Inflammatory macrophage (primary cell): ENCODE measurements at places on chromosomes 5 and 9.

DNA sequence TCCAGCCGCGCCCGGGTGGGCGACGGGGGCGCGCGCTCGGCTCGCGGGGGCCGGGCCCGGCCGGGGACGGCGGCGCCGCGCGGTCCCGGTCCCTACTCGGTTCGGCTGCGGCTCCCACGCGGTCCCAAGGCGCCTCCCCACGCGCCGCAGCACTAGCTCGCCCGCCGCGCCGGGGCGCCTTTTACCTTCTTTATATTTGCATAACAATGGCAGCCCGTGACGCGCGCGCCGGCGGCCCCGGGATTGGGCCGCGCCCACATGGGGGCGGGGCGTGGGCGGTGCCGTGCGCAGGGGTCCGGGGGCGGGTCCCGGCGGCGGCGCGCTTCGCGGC, at the start of gene NRARP:
Gene NRARP (minus strand): TSS at position 154 of the 331 bp plus-strand sequence. CDS start 343 bp downstream, outside the sequence.
- peak; percentile 70 for DNase-seq

DNA sequence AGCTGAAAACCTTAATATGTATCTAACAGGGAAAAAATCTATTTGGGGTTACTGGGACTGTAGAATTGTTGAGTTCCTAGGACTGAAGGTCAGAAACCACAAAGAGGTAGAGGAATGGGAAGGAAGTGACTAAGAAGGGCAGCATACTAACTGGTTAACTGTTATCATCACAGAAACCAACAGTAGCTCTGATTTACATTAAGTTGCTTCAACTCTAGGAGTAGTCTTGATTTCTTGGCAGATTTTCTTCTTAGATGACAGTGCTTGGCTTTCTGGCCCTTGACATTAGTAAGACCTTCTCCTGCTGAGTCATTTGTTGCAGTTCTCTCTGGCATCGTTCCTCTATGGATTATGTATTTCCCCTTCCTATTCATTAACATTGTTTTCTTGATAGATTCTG, 116.1 kb upstream of the RASA1 start:
- DNase-seq, result peak; percentile 78

DNA sequence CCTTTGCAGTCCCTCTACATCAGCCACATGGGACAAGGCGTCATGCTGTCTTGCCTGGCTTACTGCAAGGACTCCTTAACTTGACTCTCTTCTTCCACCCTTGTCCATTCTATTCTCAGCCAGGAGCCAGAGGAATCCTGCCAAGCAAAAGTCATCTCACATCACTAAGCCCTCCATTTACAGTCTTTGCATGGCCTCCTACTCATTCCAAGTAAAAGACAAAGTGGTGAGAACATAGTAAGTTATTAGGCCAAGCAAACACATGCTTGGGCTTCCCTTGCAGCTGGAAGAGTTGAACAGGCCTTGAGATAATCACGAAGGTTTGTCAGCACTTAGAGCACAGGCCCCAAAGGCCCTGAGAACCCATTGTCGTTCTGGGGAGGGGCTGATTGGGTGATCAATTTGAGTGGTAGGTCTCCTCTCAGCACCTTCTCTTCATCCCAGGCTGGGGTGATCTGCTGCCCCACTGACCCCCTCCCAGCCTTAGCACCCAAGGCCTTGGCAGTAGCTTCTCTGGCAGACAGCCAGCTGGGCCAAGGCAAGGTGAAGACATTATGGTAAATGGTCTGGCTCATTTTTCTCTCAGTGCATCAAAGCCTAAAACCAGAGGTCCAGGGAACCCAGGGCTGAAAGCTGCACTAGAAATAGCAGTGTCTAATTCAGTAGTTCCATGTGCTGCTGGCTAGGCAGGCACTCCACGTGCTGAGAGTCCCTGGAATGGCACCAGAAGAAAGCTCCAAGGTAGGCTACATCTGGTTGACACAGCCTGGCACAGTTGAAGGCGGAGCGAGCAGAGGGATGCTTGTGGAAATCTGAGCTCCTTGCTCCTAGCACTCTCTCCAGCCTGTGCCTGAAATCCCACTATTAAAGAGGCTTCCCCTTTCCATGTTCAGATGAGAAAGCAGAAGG, 121.4 kb downstream of the ASTN2 start:
- DNase-seq, result no peak

GRCh38 chr5:81409896-81410295, 16.0 kb upstream of the ACOT12 start:
- DNase-seq, result no peak

- no peak for DNase-seq
Measured at GRCh38 chr5:175836737-175837136, 34.6 kb upstream of the CPLX2 start.

GRCh38 chr5:106277540-106278096, 1393.1 kb downstream of the EFNA5 start:
- no peak for DNase-seq

DNA sequence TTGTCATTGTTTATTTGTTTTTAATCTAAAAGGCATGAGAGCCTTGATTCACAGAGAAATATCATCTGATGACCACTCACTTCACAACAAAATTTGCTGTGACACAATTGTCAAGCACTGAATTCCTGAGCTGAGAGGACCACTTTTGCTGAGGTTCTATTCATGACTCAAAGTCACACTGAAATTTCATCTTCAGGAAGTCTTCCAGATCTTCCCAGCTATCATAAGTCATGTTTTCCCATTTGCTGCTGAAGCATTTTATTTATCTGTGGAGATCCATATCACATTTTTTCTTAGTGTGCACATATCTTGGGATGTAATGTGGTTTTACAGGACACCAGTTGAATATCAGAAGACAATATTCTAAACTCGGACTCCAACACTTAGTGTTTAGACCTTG, 255.1 kb upstream of the TRIM32 start:
- DNase-seq, result no peak

GRCh38 chr5:56761151-56761885, 54.0 kb upstream of the MAP3K1 start:
- DNase-seq, result no peak

DNA sequence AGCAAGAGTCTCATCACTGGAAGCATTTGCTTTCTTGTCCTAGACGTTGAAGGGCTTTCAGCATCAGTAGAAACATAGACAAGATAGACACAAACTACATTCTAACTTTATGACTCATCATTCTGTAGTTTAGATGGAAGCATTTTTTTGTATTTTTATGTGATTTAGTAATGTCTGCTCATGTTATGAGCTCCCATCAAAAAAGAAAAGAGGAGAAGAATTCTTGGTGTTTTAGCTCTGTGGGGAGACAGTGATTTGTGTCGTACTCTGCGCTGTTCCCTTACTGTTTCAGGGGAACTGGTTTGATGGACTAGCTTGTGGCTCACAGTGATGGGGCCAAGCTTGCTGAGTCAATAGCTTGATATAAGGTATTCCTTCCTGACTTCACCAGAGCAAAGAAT, 159.2 kb upstream of the WWC1 start:
- DNase-seq, result no peak

DNA sequence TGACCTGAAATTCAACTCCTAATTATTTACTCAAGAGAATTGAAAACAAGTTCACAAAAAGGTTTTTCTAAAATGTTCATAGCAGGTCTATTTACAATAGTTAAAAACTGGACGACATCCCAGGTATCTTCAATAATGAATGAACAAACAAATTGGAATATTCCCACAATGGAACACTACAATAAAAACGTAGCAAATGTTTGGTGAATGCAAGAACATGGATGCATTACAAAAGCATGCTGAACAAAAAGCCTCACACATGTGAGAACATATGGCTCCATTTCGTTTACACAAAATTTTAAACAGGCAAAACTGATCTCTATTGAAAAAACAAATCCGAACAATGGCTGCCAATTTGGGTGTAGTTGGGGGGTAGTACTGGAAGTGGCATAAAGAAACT, 669.9 kb downstream of the MTRR start:
- no peak for DNase-seq

DNA sequence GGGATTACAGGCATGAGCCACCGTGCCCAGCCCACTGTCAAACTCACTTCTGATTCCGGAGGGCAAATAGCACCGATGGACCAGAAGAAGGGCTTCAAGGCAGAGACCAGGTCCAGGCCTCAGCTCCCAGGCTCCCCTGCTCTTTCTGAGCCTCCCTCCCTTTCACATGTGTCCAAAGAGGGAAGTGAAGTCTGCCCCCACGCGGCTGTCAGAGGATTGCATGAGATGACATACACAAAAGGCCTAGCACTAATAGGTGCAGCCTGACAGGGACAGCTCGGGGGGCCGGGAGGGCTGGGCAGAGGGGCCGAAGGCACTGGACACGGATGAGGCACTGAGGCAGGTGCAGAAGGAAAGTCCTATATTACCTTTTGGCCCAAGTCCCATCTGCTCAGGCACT, 16.1 kb downstream of the FBP1 start:
- peak; percentile 63 for DNase-seq

DNA sequence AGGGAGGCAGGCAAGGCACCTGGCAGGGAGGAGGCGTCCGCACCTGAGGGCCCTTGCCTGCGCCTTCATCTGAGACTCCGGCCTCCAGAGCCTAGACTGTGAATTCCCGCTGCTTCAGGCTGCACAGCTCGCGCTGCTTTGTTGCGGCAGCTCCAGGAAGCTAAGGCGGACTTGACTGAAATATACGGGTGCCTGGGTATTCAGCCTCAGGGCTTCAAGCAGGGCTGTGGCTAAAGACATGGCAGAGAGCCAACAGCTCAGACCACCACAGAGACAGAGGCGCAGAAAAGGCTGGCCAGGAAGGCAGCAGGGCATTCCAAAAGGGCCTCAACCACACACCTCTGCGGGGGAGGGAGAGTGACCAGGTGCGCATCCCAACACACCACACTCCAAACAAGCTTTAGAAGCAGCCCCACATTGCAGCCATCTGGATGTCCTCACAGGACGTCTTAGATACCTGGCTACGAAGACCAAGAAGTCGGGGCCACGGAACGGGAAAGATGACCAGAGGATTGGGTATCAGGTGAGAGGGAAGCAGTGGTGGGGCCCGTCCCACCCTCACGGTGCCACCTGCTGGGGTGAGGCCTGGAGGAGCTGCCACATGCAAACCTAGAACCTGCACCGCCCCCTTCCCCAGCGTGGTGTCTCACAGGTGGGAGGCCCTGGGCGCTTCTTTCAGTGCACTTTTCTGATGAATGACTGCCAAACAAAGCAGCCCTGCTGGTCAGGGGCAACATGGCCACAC, 1.7 kb upstream of the DPH7 start:
- no peak for DNase-seq

- DNase-seq, result peak; percentile 40
Measured at GRCh38 chr5:119453040-119453373, 710 bp downstream of the HSD17B4 start.

- DNase-seq, result no peak
Measured at GRCh38 chr9:73880101-73880500, 617.0 kb upstream of the RORB start.

DNA sequence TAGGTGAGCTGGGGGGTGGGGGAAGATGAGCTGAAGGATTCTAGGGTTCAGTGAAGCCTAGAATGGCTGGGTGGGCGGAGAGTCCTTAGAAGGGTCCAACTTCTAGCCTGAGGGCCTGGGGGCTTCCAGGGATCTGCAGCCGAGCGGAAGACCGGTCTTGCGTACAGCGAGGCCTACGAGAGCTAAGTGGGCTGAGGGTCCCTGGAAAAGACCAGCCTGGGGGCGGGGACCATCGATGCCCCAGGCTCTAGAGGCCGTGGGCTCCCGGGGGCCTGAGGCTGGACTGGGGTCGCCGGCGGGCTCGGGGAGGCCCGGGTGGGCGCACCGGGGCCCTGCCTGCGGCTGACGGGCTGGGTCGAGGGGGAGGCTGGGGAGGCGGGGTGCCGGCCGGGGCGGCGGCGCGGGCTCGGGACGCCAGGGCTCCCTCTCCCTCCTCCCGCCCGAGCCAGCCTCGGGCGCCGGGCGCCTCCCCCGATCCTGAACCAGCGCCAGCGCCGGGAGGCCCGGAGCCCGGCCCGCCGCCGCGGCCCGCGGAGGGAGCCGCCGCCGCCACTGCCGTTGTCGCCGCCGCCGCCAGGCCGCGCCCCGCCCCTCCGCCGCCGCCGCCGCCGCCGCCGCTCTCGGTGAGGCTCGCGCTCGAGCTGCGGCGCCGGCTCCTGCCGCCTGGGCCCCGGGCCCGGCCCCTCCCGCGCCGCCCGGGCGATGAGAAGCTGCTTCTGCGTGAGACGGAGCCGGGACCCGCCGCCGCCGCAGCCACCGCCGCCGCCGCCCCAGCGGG, at the start of gene MVB12B:
Gene MVB12B (plus strand): TSS at position 602 of the 778 bp plus-strand sequence. CDS start 101 bp downstream, at position 703.
- DNase-seq, result peak; percentile 9

DNA sequence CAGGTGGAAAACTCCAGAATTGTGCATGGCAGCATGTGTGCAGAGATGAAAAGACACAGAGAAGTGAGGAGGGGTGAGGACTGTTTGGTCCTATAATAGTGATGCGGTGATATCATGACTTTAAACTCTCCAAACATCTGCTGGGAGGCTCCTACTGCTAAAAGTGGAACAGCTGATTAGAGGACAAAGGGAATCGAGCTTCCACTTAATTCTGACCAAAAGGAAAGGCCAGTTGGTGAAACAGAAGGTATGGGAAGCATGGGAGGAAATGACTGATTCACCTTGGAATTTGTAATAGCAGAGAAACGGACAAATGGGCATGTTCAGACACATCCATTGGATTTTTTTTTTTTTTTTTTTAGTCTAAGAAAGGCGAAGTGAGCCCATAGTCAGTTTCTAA, 67.5 kb upstream of the MAMDC2 start:
- no peak for DNase-seq

- DNase-seq, result no peak
Measured at GRCh38 chr9:124022201-124023121, 10.9 kb downstream of the LHX2 start.
